HT-29 (cell line): ENCODE measurements at places on chromosomes 1 and 21. TPM values are rescaled to one million over a fixed set of nuclear protein-coding genes. Genes with fewer than 3 reads are reported as not detected.

FCRL6 gene
- not detected in 2 replicates for total RNA-seq

GRCh38 chr1:64986903-64987871, 20.8 kb upstream of the JAK1 start:
- DNase-seq: peak; percentile 16

- DNase-seq: no peak
These were observed 177.5 kb downstream of the ZZZ3 start for GRCh38 chr1:77504986-77505385.

DNA sequence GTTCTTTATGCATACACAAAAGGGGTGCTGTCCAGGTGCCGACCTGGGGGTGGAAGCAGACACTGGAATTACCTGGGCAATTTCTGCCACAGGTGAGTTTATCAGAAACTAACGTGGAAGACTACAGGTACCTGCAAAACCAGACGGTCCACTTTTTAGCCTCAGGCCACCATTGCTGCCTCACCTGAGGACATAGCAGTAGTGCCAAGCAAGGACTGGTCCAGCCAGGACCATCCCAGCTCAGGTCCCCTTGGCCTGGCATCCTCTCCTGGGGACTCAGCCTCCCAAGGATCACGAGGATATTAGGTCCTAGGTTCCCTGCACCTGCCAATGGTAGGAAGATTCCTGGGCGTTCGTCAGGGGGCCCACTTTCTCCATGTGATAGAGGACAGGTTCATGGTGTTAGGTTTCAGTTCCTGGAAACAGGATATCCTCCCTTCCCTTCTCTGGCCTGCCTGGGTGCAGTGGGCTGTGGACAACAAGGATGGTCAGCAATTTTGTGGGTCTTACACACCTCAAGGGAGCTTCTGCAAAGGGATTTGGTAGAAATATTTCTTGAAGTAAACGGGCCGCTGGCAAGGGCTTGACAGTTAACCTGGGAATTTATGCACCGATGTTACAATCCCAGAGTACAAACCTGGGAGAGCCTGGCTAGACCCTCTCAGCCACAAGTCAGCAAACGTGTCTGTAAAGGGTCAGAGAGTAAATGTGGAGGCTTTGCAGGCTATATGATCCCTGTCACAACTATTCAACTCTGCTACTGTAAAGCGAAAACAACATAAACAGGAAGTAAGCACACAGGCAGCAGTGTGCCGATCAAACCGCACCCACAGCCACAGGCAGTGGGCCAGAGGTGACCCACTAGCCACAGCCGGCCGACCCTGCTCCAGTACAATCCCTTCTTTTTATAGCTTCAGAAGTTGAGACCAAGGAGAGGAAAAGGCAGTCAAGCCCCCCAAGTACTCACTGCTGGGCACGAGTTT, 71.4 kb upstream of the RAB4A start:
- DNase-seq: peak; percentile 84

GRCh38 chr1:39378377-39378776, 113.1 kb upstream of the BMP8A start:
- peak; percentile 89 for DNase-seq

GRCh38 chr21:21612466-21612865, 614.3 kb downstream of the NCAM2 start:
- DNase-seq: no peak

GRCh38 chr21:44575307-44576024, 1.9 kb downstream of the KRTAP10-4 start:
- DNase-seq: no peak

GRCh38 chr1:34973326-34973725, 11.8 kb downstream of the TMEM35B start:
- DNase-seq: no peak

DNA sequence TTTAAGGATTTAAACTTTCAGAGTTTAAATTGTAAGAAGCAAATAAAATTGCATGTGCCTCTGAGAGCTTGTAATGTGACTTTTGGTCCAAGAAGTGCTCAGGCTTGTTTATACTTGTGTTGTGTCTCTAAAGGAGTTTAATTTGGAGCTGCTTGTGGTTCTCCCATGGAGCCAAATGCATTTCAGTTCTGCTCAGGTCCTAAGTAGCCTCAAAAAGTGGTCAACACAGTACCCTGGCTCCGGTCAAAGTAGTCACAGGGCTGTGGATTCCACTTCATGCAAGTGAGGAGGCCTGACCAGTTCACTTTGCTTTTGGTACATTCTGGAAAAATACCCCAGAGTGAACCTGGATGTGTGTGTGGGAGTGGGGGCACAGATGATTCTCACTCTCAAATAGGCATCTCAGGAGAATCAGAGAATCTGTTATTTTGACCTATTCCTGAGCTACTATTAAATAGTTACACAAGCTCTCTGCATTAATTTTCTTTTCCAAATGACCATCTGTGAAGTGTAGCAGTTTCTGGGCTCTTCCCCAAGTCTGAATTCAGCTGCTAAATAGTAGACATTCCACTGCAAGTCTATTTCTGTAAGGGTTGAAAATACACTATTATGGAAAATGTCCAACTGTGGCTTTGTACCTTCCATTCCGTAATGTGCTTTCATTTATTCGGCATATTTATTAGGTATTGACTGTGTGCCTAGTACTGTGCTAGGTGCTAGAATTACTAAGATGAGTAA, 31.7 kb upstream of the AGO1 start:
- no peak for DNase-seq
